HL-60 (cell line): ENCODE measurements at places on chromosomes 6 and 20.

DNA sequence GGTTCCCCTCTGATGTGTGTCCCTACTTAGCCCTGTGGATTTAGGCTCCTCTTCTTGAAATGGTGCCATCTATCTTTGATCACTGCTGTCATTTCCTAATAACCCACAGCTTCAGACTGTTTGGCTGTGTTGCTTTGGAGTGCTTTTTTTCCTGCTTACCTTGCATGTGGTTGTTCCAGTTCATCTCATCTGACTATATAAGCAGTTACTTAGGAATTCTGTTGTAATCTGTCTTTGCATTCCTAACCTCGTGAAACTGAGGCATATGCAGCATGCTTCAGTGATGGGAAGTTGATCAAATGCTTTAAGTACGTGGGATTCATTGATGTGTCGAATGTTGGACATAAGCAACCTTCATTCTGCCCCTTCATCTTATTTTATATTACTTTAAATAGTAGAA lies 115.8 kb upstream of the FLRT3 start:
- DNase-seq: no peak

DNA sequence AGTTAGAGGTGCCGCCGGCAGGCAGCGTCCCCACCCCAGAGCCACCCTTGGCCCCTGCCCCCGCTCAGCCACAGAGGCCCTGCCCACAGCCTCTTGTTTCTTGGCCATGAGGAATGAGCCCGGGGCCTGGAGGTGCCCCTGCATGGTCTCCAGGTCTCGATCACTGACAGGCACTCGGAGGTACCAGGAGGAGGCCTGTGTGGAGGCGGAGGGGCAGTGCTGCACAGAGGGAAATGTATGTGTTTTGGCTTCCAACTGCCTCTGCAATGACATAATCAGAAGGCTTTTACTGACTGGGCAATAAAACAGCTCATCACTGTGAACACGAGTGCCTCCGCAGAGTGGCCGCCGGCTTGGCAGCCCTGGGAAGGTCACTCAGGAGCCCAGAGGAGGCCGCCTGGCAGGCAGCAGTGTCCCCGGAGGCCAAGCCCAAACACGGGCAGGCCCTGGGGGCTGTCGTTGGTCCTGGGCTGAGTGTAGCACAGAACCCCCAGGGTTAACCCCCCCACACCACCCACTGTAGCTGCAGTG lies 61.1 kb upstream of the GATA5 start:
- no peak for DNase-seq

DNA sequence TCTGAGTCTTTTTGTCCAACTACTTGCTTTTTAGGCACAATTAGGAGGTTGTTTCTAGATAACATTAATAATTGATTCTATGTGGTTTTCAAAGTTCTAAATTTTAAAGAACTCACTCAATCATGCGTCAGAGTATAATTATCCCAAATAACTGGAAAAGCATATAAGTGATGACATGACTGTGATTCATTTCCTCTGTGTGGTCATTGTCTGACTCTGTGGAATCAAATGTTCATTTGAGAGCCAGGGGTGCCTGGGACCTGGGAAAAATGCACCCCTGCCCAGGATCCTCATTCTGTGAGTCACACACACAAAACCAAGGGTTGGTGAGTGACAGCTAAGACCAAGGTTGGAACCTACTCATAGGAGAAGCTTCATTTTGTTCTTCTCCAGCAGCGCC lies 127.1 kb upstream of the MLIP start:
- no peak for DNase-seq

DNA sequence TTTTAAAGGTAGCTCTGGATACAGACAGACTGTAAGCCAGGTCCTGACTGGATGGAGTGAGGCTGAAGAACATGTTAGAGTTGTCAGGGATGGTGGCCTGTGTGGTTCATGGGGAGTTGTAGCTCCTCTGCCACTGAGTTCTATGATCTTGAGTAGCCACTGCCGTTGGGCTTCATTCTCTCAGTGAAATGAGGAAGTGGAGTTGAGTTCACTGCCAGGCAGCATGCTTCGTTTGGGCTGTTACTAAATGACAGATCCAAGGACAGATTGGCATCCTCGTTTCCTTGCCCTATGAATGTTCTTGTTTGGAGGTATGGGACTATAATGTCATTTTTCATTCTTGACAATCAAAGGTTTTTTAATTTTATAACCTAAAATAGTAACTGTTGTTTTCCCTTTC lies 37.2 kb downstream of the SCAND1 start:
- DNase-seq: peak; percentile 70

DNA sequence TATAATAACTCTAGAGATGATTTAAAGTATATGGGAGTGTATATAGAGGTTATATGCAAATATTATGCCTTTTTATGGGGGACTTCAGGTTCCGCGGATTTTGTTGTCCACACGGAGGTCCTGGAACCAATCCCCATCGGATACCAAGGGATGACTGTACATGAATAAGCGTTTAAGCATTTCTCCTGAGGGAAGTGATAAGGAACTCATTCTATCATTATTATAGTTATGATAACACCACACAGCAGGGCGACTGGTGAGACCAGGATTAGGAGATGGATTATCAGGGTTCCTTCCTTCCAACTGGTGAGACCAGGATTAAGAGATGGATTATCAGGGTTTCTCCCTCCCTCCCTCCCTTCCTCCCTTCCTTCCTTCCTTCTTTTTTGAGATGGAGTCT lies 6.6 kb downstream of the ECI2 start:
- DNase-seq: no peak

- DNase-seq: no peak
These were observed 44.9 kb downstream of the SNAI1 start for GRCh38 chr20:50027611-50028105.

DNA sequence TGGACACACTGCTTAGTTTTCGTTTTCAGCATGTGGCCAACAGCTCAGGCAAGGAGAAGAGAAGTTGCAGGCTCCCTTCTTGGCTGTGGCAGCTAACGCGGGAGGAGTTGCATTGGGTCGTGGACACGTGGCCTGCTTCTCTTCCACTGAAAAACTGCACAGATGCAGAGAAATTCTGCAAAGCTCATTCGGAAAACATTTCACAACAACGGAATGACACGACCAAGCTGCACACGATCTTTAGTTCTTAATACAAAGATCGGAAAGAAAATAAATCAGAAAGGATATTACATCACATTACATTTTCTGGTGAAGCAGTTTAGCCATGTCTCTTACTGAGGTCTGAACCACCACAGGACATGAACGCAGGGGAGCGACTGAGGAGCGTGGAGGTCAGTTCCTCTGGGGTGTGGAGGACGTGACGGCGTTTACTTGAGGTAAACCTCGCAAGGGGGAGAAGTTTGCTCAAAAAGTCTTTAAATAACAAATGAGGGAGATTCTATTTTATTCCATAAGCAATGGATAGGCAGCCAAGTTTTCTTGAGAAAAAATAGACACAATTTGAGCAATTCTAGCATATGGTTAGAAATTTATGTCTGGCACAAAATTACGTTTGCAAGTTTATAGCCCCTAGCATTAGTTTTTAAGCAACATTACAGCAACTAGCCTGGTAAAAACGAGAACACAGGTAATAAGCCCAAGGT lies 178.3 kb downstream of the THBS2 start:
- no peak for DNase-seq

DNA sequence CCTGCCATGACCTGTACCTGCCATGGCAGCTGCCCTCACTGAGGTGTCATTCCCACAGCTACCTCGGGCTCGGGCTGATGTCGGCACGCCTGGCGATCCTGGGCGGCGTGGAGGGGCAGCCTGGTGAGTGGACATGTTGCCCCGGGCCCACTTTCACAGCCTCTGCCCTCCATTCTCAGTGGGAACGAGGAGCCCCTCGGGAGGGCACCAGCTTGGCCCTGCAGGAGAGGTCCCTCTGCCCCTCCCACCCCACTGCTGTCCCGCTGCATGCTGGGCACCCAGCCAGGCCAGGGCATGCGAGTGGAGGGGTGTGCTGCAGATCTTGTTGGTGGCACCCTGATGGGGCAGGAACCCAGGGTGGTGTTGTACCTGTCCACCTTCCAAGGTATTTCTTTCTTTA lies 23.0 kb downstream of the ENTPD6 start:
- DNase-seq: no peak

DNA sequence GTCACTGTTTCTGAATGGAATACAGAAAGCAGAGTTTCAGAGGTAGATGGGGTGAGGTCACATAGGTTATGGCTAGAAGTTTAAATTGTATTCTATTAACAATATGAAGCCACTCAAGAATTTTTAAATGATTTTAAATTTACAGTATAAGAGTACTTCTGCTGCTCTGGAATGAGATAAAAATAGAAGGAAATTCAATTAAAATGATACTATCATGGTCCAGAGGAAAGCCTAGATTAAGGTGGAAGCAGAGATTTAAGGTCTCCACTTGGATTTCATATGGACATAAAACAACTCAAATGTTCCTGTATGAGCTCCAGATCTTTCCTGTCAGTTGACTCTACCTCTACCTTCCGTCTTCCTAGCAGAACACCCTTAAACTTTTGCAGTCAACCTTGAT lies 68.6 kb downstream of the REV3L start:
- no peak for DNase-seq

DNA sequence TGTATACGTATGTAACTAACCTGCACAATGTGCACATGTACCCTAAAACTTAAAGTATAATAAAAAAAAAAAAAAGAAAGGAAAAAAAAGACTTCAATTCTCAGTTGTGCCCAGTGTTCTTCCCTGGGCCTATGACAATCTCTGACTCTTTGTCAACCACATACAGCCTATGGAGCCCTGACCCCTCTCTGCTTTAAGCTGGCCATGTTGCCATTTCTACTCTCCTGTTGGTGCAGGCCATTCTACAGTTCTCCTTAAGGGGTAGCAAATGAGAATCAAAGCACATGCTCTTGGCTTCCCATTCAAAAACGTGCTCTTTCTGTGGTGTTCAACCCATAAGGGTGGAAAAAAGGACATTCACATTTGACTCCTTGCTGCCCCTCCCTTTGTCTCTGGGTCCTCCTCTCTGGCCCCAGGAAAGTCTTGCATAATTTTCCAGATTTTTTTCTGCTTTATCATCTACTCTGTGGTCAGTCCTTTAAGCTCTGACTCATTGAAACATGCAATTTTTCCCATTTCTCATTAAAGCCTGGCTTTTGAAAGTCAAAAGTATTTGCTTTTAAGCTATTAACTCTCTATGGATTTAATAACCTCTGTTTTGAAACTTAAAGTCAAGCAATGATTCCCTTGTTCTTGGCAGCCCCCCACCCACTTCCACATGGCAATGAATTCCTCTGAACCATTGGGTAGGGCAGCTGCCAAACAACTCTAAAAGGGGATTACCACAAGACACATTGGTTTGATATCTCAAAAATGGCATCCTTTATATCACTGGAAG lies 208.6 kb upstream of the MCHR2 start:
- DNase-seq: peak; percentile 29

DNA sequence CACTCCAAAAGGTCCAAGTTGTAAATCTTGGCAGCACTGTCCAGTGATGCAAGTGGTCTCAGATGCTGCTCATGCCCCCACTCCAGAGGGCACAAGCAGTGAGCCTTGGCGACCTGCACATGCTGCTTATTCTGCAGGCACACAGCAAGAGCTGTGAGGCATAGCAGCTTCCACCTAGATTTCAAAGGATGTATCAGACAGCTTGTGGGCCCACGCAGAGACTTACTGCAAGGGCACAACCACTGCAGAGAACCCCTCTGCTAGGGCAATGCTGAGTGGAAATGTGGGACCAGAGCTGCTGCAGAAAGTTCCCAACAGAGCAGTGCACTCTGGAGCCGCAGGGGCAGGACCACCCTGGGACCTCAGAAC lies 26.4 kb downstream of the SDHAF4 start:
- DNase-seq: no peak

GRCh38 chr6:141988954-141989705 lies 143.6 kb upstream of the GJE1 start:
- no peak for DNase-seq

- DNase-seq: no peak
These were observed 213.5 kb upstream of the PDE10A start for GRCh38 chr6:165876588-165876987.

GRCh38 chr6:12289365-12289919 lies 719 bp upstream of the EDN1 start:
- DNase-seq: peak; percentile 70

DNA sequence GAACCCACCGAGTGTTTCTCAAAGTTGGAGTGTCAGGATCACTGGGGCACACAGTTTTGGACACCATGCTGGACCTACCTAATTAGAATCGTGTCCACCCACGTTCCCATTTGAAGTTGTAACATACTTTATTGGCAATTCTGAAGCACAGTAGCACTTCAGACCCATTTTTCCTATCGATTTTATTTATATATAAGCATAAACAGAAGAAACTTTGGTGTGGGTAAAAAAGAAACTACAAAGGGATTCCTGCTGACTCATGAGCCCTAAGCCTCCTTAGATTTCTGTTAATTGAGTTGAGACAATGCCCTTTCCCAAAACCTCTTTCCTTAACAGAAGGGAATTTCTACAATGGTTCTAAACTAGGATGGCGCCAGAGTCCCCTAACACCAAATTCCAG lies 398.0 kb downstream of the CDKAL1 start:
- DNase-seq: no peak

GRCh38 chr6:84019141-84019841 lies 14.3 kb upstream of the MRAP2 start:
- no peak for DNase-seq

DNA sequence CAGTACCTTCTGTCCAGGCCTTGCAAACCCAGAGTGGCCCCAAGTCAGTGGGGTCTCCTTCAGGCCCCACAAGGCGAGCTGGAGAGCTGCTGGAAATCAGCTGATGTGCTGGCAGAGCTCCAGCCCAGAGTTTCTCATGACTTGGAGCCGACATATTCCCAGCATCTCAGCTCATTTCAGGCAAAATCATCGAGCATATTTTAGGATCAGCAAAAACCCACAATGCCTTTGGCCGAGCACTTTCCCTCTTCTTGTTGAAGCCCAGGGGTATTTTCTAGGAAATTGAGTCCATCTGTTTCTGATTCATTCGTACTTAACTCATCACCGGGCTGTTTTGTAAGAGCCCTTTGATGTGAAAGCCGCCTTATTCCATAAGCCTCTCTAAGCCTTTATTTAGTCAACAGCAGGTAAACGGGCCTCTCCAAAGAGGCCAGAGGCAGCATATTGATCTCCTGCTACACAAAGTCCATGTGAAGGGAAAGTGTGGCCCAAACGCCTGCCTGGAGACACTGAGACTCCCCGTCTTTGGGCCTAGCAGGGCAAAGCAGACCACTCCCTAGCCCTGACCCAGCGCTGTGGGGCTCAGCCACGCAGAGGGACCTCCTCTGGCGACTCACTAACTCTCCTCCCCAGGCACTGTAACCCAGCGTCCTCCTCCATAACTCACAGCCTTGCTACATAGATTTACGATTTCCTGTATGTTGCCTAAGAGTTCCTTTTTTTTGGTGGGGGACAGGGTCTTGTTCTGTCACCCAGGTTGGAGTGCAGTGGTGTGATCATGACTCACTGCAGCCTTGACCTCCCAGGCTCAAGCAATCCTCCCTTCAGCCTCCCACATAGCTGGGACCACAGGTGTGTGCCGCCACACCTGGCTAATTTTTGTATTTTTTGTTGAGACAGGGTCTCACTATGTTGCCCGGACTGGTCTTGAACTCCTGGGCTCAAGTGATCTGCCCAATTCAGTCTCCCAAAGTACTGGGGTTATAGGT lies 12.1 kb upstream of the C20orf203 start:
- peak; percentile 39 for DNase-seq

GRCh38 chr6:154614641-154615040 lies 104.2 kb upstream of the CNKSR3 start:
- no peak for DNase-seq
